ENCODE measurements at places on chromosomes 4 and X.

DNA sequence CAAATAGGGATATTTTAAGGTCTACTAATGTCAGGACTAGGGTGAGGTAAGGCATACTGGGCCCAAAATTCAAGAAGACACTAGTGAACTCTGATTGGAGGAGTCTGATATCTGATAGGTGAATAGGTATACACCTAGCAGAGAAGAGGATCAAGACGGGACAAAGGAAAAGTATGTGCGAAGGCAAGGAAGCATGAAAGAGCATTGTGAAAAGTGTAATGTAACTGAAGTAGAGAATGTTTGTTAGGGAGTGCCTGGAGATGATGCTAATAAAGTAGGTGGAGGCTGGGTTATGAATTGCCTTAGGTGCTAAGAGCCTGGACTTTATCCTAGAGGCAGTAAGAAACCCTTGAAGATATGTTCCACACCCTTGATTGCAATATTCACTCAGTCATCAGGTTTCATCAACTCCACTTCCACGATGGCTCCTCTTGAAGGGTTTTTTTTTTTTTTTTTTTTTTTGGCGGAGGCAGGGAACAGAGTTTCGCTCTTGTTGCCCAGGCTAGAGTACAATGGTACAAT, 49.9 kb upstream of the XIAP start:
- no peak overlapping the region for H3K4me3 ChIP-seq
- H3K27ac ChIP-seq = no peak overlapping the region
- no peaks in the 10 kb centered on the region for H3K36me3 ChIP-seq
- H3K4me1 ChIP-seq = peaks cover 3% of the 10 kb centered on the region
- no peaks in the 10 kb centered on the region for H3K27me3 ChIP-seq

DNA sequence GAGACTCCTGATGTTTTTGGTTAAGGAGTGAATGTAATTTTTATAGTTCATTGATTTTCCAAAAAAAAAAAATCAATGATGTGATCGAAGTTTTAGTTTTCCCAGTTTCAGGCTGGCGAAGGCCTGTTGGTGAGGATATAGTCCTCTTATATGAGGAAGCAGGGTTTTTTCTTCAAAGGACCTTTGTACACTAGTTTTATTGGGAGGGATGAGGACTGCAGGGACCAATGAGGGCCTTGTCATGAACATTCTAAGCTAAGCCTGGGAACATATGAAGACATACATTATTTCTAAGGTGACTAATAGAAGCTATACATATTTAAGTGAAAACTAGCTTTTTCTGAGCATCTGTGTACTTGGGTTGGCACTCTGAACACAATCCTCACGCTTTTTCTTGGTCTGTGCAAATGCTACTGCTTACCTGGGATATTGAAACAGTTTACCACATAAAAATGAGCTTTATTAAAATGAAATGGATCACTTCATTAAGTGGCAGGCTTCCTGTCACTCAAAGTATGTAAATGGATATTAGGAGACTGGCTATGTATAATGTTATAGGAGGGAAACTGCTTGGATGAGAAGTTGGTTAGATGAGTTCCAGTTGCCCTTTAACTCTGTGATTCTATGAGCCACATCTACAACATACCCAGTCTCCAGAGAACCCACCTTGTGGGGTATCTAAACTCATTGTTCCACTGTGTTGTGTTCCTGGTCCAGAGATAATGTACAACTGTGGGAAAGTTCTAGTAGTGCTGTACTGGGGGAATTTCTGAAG, 43.5 kb downstream of the SLC4A4 start:
- H3K4me3 ChIP-seq = no peak overlapping the region
- DNase-seq = no peak
- no peak overlapping the region for H3K27ac ChIP-seq
- H3K4me1 ChIP-seq = peaks cover 12% of the 10 kb centered on the region
- H3K27me3 ChIP-seq = no peaks in the 10 kb centered on the region
- no peaks in the 10 kb centered on the region for H3K36me3 ChIP-seq

- H3K4me1 ChIP-seq = no peaks in the 10 kb centered on the region
- no peak overlapping the region for H3K4me3 ChIP-seq
- H3K27ac ChIP-seq = no peak overlapping the region
- H3K36me3 ChIP-seq = no peaks in the 10 kb centered on the region
Observed at GRCh38 chrX:111103246-111103645, 7.3 kb downstream of the PAK3 start.

DNA sequence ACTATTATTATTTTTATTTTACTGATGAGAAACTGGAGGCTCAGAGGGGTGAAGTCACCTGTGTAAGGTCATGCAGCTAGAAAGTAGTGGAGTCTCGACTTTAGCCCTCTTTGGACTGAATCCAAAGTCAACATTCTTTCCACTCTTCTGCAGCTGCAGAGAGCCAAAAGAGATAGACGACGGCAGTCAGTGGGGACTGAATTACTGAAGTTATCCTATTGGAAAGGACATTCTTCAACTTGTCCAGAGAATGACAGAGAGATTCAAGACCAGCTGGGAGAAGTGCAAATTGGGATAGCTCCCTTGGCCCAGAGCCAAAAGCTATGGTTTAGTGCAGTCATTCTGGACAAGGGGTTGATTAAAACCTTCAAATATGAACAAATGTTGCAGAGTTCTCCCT, 42.5 kb downstream of the VGLL1 start:
- H3K4me3 ChIP-seq = no peak overlapping the region
- DNase-seq = no peak
- no peaks in the 10 kb centered on the region for H3K36me3 ChIP-seq
- H3K4me1 ChIP-seq = no peaks in the 10 kb centered on the region

DNA sequence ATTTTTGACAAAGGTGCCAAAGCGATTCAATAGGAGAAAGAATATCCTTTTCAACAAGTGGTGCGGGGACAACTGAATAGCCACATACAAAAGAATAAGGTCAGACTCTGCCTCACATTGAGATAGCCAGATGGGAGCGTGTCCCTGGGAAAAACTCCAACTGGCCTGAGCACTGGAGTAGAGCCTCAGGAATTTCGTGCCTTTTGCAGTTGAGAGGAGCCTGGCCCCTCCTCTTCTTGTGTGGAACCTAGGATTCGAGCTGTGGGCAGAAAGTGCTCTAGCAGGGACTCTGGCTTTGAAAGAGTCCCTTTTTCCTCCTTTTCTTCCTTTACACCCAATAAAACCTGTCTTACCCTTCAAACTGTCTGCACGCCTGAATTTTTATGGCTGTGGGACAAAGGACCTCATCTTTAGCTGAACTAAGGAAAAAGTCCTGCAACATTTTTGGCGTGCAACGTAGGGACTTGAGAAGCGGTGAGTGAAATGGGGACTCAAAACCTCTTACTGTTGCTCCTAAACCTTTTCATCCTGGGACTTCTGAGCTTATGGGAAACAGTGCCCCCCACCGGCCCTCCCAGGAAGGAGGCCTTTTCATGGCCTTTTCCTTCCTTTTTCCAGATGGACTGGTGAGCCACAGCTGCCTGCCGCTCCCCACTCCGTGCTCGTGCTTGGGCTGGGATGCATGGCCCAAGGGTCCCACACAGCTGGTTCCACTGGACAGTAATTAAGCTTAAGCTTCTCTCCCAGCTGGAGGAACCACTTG, 68.6 kb downstream of the BMP15 start:
- no peaks in the 10 kb centered on the region for H3K27me3 ChIP-seq
- H3K27ac ChIP-seq = no peak overlapping the region
- H3K4me3 ChIP-seq = no peak overlapping the region
- H3K36me3 ChIP-seq = no peaks in the 10 kb centered on the region

DNA sequence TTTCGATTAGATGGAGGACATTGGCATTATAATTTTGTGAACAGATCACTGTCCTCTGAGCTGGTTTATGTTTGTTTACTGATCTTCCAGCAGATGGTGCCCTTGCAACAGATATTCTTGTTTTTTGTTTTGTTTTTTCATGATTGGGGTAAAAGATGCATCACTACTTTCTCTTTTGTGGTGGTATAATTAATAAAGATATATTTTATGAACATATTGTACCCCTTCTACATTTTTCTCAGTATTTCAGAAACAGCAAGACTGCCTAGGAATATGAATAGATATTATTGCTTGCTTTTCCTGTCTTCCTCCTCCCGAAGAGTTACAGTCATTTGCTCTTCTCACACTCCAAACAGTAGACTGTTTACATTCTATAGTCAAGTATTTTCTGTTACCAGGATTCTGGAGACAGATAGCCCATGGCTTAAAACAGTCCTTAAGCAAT, 905.2 kb downstream of the TRAM1L1 start:
- DNase-seq = no peak
- no peak overlapping the region for H3K4me3 ChIP-seq
- no peaks in the 10 kb centered on the region for H3K27me3 ChIP-seq
- H3K27ac ChIP-seq = no peak overlapping the region
- H3K36me3 ChIP-seq = no peaks in the 10 kb centered on the region

- no peak overlapping the region for H3K27ac ChIP-seq
- H3K27me3 ChIP-seq = peaks cover 47% of the 10 kb centered on the region
- no peaks in the 10 kb centered on the region for H3K4me1 ChIP-seq
- no peaks in the 10 kb centered on the region for H3K36me3 ChIP-seq
- no peak for DNase-seq
Observed at GRCh38 chrX:40446921-40447320, 133.8 kb upstream of the ATP6AP2 start.

GRCh38 chrX:23901805-23902204, 5.9 kb downstream of the APOO start:
- H3K36me3 ChIP-seq = no peaks in the 10 kb centered on the region
- H3K27me3 ChIP-seq = no peaks in the 10 kb centered on the region
- H3K4me3 ChIP-seq = peak overlapping the region; percentile 20
- no peak for DNase-seq

- peaks cover 4% of the 10 kb centered on the region for H3K27me3 ChIP-seq
- H3K36me3 ChIP-seq = no peaks in the 10 kb centered on the region
- no peak overlapping the region for H3K27ac ChIP-seq
- no peak for DNase-seq
- H3K4me1 ChIP-seq = peaks cover 2% of the 10 kb centered on the region
- no peak overlapping the region for H3K4me3 ChIP-seq
Observed at GRCh38 chr4:110020646-110021443, 108.2 kb downstream of the EGF start.

GRCh38 chrX:37796310-37796709, 16.5 kb downstream of the CYBB start:
- H3K4me3 ChIP-seq = no peak overlapping the region
- H3K27me3 ChIP-seq = no peaks in the 10 kb centered on the region
- no peak overlapping the region for H3K27ac ChIP-seq
- no peaks in the 10 kb centered on the region for H3K4me1 ChIP-seq
- no peak for DNase-seq

- no peak for DNase-seq
- no peak overlapping the region for H3K4me3 ChIP-seq
- peaks cover 3% of the 10 kb centered on the region for H3K27me3 ChIP-seq
- no peaks in the 10 kb centered on the region for H3K36me3 ChIP-seq
Observed at GRCh38 chr4:17670423-17670822, 56.0 kb downstream of the MED28 start.

GRCh38 chr4:109764376-109764775, 34.5 kb upstream of the PLA2G12A start:
- H3K4me3 ChIP-seq = no peak overlapping the region
- DNase-seq = no peak
- no peaks in the 10 kb centered on the region for H3K4me1 ChIP-seq

- no peak overlapping the region for H3K27ac ChIP-seq
- no peak overlapping the region for H3K4me3 ChIP-seq
- DNase-seq = no peak
- no peaks in the 10 kb centered on the region for H3K4me1 ChIP-seq
- H3K36me3 ChIP-seq = no peaks in the 10 kb centered on the region
Observed at GRCh38 chr4:41384992-41385391, 128.3 kb downstream of the UCHL1 start.

DNA sequence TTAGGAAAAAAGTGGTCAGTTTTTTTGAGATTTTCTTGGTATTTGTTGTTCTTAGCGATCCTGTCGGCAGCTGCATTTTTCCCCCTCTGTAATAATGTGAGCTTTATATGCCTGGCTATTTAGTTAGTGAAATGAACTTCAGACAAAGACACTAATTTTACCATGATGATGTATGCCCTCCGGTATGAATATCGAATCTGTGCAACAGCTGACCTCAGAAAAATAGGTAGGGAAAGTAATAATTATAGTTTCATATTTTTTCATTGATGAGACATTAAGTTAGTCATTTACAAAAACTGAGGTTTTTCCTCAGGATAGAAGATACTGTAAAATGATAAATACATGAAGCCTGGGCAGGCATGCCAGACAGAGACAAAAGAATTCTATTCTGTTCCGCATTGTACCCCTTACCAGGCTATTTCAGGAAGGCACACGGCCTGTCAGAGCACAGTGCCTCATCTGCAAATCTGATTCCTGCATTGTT, 155.8 kb downstream of the SHROOM3 start:
- peak overlapping the region; percentile 99 for H3K27ac ChIP-seq
- H3K36me3 ChIP-seq = no peaks in the 10 kb centered on the region
- H3K4me1 ChIP-seq = peaks cover 26% of the 10 kb centered on the region
- peak; percentile 81 for DNase-seq
- peak overlapping the region; percentile 14 for H3K4me3 ChIP-seq

DNA sequence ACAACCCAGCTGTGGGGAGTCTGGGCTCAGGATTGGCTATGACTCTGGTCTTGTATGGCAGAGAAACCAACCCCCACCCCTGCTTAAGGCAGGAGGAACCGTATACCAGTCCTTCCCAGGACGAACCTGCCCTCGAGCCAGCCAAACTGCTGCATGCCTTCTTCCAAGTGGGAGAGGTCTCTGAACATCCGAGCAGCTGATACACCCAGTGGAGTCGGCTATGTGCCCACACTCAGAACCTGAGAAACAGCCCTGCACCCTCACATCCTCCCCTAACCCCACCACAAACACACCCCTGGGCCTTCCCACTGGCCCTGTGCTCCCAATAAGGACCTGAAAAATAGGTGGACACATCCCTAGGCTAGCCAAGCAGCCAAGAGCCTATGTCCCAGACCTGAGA, 21.8 kb downstream of the C4orf33 start:
- DNase-seq = no peak
- H3K4me1 ChIP-seq = no peaks in the 10 kb centered on the region
- no peaks in the 10 kb centered on the region for H3K36me3 ChIP-seq
- H3K27ac ChIP-seq = no peak overlapping the region
- no peak overlapping the region for H3K4me3 ChIP-seq
- no peaks in the 10 kb centered on the region for H3K27me3 ChIP-seq

DNA sequence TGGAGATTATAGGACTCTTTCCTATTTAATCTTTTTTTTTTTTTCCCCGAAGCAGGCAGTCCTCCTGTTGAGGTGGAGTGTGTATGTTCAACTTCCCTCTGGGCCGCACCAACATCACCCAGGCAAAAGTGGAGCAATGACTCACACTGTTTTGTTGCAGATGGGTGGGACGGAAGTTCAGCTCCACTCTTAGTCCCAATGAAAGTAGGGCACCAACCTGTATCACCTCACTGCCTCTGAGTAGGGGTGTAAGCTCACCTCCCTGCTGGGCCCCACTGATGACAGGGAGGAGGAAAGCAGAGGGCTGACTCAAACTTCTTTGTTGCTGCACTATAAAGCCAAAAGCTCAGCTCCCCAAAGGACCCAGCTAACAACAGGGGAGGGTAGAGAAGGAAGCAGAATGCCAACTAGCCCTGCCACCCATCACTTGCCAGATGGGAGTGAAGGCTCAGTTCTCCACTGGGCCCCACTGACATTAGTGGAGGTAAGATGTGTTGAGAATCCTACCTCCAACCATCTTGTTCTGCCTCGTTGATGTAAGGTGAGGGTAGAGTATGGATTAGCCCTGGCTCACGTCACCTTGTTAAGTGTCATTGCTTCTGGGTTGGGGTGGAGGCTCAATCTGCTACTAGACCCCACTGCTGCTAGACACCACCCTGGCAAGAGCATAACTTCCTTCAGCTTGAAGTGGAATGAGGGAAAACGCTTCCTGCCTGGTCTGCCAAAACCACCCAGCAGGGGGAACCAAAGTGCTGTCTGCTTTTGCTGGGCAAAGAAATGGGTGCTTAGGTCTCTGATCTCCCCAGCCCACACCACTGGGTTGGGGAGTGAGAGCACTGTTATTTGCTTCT, 14.1 kb downstream of the RPS6KA3 start:
- H3K27ac ChIP-seq = no peak overlapping the region
- H3K27me3 ChIP-seq = no peaks in the 10 kb centered on the region
- no peak overlapping the region for H3K4me3 ChIP-seq
- peaks cover 6% of the 10 kb centered on the region for H3K4me1 ChIP-seq
- no peaks in the 10 kb centered on the region for H3K36me3 ChIP-seq

Measured in osteoblast (primary cell).